ENCODE measurements at places on chromosomes 6 and 20.
A peak's percentile ranks its signal among the peaks of the same experiment; 100 is the strongest.

DNA sequence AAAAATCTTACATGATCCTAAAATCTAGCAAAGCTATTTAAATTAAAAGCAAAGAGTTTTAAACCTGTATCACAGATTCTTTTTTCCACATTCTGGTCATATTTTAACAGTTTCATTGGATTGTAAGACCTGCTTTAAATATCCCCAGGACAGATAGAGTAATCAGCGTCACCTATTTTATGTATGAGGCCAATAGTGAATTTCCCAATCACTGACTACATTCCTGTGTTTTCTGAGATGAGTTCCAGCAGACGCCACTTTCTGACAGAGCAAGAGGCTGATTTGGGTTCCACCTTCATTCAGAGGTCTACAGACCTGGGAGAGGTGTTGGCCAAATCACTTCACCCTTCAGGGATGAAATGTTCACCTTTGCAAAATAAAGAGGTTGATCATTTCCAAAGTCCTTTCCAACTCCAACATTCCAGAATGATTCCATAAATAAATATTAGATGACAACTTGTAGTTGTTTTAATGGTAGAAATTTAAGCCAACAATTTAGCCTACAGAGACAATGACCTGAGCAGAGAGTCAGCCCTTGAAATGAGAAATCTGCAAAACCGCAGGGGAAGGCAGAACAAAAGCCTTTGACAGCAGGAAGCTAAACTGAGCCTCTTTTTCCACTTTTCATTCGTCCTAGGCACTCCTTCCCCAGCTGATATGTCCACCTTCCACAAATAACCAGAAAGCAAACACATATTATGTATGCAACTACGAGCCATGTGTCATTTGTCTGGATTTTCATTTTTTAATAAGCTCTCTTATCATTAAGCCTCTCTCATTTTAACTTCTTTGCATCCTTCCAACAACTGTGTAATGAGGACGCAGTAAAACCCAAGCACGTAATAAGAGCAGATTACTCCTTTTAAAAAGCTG lies 105.2 kb downstream of the TFAP2A start:
- no peak for DNase-seq

DNA sequence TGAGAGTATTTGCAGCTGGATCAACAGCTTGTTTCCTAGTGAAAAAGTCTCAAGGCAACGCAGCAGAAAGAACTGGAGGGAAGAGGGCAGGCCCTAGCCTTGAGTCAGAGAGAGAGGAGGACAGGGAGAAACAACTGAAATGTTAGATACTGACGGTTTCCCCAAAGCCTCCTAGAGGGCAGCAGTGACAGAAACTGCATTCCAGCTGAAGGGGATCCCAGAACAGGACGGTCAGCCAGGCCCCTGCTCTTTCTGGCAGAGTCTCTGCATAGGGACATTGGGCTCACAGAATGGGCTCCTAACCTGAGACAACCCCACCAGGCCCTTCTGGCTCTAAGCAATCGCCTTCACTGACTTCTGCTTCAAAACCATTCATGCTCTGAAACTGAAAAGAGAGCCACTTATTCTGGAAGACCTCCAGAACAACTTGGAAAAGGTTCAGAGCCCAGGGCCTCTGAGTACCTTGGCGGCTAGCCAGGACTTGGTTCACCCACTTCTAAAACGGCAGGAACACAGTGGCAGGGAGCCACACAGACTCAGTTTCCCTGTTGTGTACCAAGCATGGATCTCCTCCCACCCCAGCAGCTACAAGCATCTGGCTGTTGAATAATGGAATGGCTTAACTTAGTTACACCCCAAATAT lies 72.9 kb downstream of the PSMB1 start:
- peak; percentile 15 for DNase-seq

GRCh38 chr6:84707171-84707570 lies 57.2 kb downstream of the TBX18 start:
- DNase-seq = no peak

GRCh38 chr20:15195378-15195777 lies 858.0 kb upstream of the FLRT3 start:
- DNase-seq = peak; percentile 11

DNA sequence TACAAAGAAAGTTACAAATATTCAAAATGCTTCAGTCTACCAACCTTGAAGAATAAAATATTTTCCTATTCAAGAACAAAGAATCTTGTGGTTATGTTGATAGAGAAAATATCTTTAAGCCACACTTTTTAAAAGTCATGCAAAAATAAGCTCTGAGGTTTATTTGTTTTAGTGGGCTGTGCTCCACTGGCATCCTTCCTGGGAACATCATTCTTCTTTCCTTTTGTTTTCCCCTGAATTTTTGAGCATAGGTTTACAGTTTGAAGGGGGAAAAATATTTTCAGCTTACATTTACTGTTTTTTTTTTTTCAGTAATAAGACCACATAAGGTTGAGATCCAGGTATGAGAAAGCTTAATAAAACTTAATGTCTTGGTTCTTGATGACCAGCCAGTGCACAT lies 72.0 kb upstream of the BACH2 start:
- peak; percentile 74 for DNase-seq

DNA sequence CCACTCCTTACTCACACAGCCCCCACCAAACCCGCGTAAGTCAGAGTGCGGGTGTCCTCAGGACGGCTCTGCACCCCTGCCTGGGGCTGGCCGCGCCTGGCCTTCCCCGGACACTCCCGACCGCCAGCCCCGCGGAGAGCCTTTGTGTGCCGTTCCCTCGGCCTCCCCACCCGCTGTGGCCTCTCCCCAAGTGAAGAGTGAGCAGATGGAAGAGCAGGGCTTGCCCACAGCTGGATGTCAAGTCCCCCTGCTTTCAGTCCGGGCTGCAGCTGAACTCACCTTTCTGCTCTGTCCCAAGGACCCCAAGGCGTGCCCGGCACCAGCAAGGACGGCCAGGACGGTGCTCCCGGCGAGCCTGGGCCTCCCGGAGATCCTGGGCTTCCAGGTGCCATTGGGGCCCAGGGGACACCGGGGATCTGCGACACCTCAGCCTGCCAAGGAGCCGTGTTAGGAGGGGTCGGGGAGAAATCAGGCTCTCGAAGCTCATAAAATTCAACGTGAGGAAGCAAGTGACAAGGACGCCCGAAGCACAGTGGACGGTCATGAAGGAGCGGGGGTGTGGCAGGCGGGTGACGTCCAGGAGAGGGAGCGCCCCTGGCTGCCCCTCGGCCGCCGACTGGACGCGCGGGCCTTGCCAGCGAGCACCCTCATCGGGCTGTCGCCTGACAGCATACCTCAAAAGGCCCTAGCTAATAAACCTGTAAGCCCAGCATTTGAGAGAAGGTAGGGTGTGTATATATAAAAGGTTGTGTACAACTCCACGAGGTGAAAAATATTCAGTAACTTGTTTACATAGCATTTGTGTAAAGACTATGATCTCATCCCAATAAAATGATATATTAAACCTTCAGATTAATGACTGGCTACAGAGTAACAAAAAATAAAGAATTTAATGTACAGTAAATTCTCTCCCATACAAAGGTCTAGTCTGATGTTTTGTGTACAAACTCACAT lies 21.1 kb downstream of the TCFL5 start:
- no peak for DNase-seq

- no peak for DNase-seq
These were observed 7.2 kb upstream of the LY6G5C start for GRCh38 chr6:31687860-31688693.

- DNase-seq = no peak
These were observed at the start of gene KHDC3L for GRCh38 chr6:73362358-73362757. TSS of gene KHDC3L (plus strand) at chr6:73362658. CDS start at chr6:73362730, 72 bp downstream.

DNA sequence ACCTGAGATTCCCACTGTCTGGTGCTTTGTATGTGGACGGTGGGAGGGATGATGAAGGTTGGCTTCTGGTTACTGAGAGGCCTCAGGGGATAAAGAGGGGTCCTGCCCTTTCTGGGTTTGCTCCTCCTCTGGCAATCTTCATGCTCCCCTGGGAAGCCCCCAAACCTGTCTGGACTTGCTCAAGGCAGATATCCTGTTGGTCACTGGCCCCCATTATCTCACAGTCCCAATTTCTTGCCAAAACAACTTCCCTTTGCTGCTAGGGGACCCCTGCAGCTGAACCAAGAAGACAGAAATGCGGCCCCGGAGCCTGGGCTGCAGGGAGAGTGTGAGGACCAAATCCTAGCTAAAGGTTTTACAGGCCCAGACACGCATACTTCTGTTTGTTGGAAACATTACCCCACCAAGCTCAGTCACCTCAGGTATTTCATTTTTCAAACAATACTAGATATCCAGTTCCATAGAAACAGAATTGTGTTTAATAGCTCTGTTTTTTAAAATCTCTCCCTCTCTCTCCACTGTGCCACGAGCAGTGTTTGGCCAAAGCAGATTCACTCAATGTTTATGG lies 63.4 kb upstream of the MRPS10 start:
- no peak for DNase-seq

DNA sequence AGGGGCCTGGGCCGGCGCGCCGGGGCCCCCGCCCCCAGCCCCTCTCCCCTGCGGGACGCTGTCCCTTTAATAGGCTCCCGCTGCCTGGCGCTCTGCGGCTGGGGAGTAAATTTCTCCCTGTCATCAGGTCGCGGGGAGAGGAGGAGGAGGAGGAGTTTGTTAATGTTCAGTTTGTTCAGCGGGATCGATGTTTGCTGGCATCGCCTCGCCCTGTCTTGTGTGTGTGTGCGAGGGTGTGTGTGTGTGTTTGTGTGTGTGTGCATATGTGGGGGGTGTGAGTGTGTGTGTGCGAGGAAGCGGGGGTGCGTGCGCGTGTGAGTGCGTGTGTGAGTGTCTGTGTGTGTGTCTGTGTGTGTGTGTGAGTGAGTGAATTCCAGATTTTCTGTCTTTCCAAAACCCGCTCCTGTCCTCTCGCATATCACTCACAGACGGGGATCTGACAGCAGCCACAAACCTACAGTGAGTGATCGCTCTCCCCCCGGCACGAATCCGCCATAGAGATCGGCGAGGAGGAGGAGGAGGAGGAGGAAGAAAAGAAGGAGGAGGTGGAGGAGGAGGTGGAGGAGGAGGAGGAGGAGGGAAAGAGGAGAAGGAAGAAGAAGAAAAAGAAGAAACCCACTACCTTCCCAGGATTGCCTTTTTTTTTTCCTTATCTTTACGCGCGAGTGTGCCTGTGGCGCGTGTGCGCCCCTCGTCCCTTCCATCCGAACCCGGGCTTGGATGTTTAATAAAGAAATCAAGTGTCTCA lies at the start of gene TSHZ2:
Gene TSHZ2, plus strand, starts transcription at position 169 of the 748 bp plus-strand sequence. CDS start 936 bp downstream, outside the sequence.
- peak; percentile 0 for DNase-seq

DNA sequence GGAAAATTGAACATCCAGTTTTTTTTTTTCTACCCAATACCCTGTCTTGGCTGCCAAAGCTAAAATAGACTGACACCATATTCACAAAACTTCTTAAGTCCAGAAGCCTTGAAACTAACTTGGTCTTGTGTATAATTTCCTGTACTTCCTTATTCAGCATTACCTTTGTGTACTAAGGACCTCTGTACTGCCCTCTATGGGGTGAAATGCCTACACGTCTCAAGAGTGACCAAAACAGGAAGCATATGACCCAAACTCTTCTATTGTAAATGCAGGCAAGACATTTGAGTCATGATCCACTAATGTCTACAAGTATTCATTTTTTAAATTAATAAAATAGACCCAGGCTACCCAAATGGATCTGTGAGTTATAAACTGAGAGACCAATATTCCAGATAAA lies 50.4 kb downstream of the HMGCLL1 start:
- DNase-seq = peak; percentile 61

DNA sequence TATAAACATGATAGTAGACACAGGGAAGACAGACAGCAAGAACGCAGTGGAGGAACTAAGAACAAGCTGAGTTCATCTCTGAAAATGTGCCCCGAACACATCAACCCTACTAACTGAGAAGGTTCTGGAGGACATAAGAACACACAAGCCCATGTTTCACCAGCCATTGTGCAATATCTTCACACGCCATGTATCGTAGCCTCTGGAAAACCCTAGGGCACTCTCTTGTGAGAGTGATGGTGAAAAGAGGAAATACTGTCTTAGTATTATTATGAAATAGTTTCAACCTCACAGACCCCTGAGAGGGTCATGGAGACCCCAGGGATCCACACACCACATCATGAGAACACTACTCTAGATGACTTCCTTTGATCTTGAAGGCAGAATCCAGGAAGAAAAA lies 26.1 kb upstream of the FOXF2 start:
- no peak for DNase-seq

- no peak for DNase-seq
These were observed 156.6 kb downstream of the RALGAPA2 start for GRCh38 chr20:20555838-20556237.

GRCh38 chr6:11386323-11386722 lies 151.2 kb upstream of the TMEM170B start:
- no peak for DNase-seq

DNA sequence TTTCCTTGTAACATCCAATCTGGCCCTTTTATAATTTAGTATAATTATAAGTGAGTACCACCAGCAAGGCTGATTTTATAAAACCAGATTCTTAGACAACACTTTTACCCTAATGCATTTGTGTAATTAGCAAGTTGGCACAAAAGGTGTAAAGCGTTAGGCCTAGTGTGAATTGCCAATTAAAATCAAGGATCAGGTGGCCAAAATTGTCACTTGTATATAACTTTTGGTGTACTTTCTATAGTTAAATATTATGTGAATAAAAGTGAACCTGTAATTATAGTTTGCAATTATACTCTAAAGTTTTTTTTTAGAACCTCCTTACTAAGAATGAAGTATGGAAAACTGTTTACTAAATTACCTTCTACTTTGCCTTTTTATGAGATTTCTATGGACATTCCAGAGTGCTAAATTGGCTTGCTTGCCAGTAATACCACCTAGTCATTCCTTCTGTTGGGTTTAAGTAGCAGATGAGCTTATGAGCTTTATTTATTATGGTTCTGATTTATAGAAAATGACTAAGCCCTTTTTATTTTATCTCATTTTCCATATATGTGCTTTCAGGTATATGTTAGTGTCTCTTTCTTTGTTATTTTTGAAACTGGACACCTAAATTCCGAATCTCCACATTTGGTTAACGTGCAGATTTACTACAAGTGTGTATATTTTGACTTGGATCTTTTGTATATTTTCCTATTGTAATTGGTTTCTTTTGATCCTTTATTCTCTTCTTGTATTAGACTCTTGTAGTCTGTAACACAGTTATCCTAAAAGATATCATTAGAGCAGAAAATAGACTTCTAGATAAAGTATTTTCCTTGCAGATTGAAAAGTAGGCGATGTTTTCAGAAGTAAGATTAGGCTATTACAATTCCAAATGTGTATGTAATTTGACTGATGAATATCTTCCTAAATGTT lies 3.9 kb downstream of the STXBP5 start:
- DNase-seq = peak; percentile 22

GRCh38 chr20:58133020-58133808 lies 95.2 kb downstream of the ANKRD60 start:
- DNase-seq = no peak

Data from amniotic epithelial cell (primary cell).